ENCODE measurements at places on chromosomes 1 and 21.

DNA sequence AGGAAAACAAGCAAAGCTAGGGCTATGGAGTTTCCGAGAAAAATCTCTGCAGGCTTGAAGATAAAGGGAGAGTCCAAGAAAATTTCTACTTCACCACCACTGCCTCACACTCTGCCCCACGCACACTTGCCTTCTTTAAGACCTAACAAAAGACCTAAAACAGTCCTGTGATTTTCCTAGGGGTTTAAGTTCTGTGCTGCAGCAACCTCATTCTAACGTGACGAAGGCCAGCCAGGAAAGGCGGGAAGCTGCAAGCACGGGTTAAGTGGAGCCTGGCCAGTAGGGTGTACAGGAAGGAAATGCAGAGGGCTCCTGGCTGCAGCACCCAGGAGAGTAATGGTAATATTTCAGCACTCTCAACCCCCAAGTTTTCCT lies 1.5 kb downstream of the SPATA6 start:
- no peak for DNase-seq

- no peak for DNase-seq
Measured at GRCh38 chr1:209208648-209209047, 374.9 kb upstream of the CAMK1G start.

GRCh38 chr21:44702111-44702972 lies 5.4 kb downstream of the KRTAP10-12 start:
- DNase-seq, result no peak

DNA sequence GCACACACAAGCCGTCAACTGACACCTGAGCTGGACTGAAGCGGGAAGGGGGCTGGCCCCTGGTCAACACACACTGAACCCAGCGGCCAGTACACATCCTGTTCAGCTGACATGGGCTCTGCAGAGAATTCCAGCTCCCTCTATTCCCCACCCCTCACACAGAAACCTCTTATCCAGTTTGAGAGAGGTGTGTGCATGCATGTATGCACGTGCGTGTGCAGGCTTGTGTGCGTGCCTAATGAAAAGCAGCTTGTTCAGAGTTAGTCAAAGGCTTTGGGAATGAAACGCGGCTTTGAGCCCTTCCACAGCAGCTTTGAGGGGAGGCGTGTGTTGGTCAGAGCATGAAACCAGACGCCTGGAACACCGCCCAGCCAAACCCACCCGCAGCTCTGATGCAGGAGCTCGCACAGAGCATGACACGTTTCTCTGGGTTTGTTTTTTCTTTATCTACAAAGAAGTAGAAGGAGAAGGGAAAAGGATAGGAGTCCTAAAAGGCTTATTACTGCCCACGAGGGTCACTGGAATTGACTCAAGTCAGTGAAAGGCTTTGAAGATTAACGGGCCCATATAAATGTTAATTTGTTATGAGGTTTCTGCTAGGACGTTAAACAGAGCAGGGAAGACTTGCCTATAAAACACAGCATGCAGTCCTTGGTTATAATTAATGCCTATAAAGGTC lies 184.2 kb downstream of the ETS2 start:
- DNase-seq, result no peak

DNA sequence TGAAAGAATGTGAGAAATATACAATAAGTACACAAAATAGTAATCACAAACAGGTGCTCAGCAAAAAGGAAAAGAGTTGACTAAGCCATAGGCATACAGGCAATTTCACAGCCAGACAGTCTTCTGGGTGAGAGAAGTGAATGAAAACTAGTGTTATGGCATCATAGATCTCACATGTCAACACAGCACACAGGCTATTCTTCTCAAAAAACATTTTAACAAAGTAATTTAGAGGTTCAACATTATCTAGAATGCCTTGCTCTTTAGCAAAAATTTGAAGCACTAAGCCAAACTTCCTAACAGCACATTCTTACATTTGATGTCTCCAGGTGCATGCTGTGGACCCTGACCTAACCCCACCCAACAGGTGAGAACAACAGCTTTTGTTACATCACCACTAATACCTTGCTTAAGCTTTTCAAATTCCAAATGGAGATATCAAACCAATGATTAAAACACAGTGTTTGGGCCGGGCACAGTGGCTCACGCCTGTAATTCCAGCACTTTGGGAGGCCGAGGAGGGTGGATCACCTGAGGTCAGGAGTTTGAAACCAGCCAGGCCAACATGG lies 30.5 kb downstream of the OTUD7B start:
- no peak for DNase-seq

DNA sequence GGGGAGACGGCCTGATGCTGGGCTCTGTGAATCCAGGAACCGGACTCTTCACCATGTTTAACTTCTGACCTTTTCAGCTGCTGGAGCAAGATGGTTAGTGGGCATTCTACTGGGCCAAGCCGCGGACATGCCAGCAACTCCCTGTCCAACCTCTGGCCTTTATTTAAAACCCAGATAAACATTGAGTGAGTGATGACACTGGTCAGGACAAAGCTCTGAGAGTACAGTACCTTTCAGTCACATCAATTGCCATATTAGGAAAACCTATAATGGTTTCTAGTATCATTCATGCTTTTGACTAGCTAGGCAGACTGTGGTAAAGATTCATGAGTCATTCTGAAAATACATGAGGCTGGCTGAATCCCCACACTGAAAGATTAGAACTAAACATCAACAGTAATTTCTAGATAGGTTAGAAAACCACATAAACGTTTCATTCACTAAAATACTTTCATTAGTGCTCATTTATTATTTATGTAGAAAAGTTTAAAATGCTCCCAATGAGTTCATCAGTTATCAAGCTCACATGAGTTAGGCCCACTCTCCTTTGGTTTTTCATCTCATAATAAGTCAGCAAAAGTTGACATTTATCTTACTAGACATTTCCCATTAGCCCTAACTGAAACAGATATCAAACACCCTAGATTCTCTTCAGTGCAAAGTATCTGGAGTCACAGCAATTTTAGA lies 7.1 kb upstream of the ACTA1 start:
- no peak for DNase-seq

DNA sequence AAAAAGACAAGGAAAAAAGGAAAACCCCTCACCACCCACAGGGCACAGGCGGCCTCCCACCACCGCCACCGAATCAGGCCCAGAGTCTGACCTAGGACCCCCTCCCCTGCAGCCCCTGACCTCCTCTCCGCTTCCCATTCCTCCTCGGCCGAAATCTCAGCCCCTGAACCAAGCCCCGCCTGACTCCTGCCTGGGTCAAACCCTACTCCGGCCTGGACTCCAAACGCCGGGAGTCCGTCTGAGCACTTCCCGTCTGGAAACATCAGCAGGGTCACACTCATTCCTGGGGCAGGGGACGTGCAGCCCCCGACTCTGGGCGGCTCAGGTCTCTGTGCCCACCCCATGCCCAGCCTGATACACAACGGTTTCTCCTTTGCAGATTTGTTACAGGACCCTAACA lies 26.4 kb upstream of the SUMO3 start:
- no peak for DNase-seq

GRCh38 chr1:44346878-44347277 lies 8.2 kb downstream of the ERI3 start:
- no peak for DNase-seq

DNA sequence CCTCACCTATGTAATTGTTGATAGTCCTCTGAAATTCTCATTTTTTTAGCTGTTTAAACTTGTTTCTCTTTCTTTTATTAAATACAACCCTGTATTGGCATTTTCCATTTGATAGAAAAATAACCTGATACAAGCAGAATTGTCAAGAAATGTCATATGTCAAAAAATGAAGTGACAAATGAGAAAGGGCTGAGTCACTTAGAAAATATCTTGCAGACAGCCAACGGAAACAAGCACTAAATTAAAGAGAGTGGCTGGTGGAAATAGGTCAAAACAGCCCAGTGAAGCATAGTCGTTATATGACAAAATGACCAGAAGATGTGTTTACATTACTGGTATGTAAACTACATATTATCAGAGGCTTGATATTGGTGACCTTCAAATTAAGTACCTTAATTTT lies 484.4 kb downstream of the PLA2G4A start:
- DNase-seq, result no peak

- DNase-seq, result no peak
Measured at GRCh38 chr1:37825506-37825905, 17.5 kb upstream of the YRDC start.

DNA sequence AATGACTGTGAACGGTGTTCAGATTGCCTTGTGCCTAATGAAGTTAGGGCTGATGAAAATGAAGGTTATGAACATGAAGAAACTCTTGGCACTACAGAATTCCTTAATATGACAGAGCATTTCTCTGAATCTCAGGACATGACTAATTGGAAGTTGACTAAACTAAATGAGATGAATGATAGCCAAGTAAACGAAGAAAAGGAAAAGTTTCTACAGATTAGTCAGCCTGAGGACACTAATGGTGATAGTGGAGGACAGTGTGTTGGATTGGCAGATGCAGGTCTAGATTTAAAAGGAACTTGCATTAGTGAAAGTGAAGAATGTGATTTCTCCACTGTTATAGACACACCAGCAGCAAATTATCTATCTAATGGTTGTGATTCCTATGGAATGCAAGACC lies 96.6 kb downstream of the ZFYVE9 start:
- no peak for DNase-seq

- DNase-seq, result no peak
Measured at GRCh38 chr1:111672331-111672730, 52.7 kb downstream of the RAP1A start.

DNA sequence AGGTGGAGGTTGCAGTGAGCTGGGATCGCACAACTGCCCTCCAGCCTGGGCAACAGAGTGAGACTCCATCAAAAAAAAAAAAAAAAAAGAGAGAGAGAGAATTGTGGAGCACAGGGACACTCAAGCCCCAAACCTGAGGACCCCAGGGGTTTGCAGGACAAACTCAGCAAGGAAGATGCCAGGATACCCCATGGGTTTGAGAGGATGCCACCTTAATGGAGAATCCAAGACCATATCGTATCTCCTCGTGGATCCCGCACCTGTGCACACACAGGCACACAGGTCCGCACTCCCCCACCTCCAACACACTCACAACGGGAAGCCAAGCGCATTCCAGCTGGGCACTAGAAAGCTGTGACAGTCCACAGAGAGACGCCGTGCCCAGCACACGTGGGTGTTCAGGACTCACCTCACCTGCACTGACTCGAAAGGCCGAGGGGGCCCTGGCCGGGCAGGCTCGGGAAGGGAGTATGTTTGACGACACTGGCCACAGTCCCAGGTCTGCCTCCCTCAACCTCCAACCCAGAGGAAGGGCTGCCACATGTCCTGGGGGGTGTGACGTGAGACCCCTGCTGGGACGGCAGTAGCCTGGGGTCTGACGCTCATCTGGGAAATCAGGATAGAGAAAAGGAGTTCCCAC lies 11.1 kb downstream of the CHD5 start:
- DNase-seq, result no peak

- no peak for DNase-seq
Measured at GRCh38 chr1:9270290-9270883, 22.3 kb upstream of the SPSB1 start.

DNA sequence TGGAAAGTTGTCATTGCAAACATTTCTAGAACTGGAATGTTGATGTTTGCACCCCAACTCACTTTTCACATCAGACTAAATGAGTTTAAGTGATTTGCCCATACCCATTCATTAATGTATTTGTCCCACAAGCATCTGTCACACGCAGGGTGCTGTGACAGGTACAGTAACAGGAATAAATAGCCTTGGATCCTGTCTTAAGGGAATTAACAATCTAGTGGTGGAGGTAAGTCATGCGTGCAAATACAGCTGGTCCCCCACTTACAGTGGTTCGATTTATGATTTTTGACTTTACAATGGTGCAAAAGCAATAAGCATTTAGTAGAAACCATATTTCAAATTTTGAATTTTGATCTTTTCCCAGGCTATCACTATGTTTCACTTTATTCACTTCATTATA lies 17.5 kb upstream of the PRDM2 start:
- no peak for DNase-seq

GRCh38 chr1:153364156-153364555 lies 6.5 kb downstream of the S100A9 start:
- DNase-seq, result no peak

DNA sequence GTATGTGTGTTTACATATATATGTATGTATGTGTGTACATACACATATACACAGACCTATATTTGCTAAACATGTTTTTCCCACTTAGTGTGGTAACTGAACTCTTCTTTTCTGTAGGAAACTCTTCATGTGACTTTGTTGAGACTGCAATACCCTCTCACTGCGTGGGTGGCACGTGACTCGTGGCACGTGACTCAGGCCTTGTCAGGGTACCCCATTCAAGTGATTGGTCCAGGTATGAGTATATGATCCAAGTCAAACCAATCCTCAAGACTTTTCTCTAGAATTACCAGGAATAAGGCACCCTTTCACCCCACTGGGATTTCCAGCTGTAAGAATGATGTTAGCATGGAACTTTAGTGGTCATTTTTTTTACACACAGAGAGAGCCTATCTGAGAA lies 149.2 kb upstream of the KCNK2 start:
- DNase-seq, result no peak

- no peak for DNase-seq
Measured at GRCh38 chr21:38903690-38904139, 98.0 kb downstream of the ETS2 start.

GRCh38 chr21:29638138-29638537 lies 301.7 kb downstream of the GRIK1 start:
- DNase-seq, result no peak

DNA sequence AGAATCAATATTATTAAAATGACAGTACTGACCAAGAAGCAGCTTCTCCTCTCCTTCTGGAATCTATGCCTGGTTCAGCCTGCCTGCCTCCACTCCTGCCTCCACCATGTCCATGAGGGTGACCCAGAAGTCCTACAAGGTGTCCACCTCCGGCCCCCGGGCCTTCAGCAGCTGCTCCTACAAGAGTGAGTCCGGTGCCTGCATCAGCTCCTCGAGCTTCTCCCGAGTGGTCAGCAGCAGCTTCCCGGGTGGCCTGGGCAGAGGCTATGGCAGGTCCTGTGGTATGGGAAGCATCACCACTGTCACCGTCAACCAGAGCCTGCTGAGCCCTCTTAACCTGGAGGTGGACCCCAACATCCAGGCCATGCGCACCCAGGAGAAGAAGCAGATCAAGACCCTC lies 822.4 kb upstream of the NEGR1 start:
- DNase-seq, result no peak

- no peak for DNase-seq
Measured at GRCh38 chr1:37739222-37739621, 25.7 kb downstream of the EPHA10 start.

DNA sequence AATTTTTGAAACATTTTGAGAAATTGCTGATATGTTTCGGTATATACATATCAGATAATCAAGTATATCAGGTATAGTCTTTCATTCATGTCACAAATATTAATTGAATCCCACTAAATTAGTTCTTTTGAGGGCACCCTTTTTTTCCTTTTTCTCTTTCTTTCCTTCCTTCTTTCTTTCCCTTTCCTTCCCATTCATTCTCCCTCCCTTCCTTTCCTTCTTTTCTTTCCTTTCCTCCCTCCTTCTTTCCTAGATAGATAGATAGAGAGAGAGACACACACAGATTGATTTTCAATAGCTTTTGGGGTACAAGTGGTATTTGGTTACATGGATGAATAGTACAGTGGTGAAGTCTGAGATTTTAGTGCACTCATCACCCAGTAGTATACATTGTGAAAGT lies 5.7 kb downstream of the NSL1 start:
- no peak for DNase-seq

All from stimulated activated CD8-positive, alpha-beta memory T cell treated with anti-CD3 and anti-CD28 coated beads, Interleukin-4, amount 100 ng/mL, for 4 hours (primary cell).